ENCODE measurements at places on chromosomes 16 and 17. TPM values are rescaled to one million over a fixed set of nuclear protein-coding genes. Genes with fewer than 3 reads are reported as not detected.

Gene SPATA22
- total RNA-seq: not detected

Gene CENPX
- total RNA-seq: 72.5 TPM

Gene ADAD2
- total RNA-seq: not detected

Gene NPIPA5
- 11.4 TPM for total RNA-seq

Gene KCNJ2
- 2.9 TPM for total RNA-seq

Gene CES3
- 28.9 TPM for total RNA-seq

Gene KAT7
- total RNA-seq: 50.9 TPM

Gene PIK3R6
- total RNA-seq: 2.9 TPM

Gene SOX8
- 3.3 TPM for total RNA-seq

Gene KRTAP2-1
- total RNA-seq: not detected

Gene ITGA2B
- total RNA-seq: not detected

Gene OTOP3
- total RNA-seq: not detected

Gene OR3A3
- not detected for total RNA-seq

Gene BRICD5
- total RNA-seq: 19.0 TPM

Gene SLC12A3
- not detected for total RNA-seq

Gene COQ7
- 20.5 TPM for total RNA-seq

Gene SLC16A6
- total RNA-seq: 1.7 TPM

Gene SCIMP
- total RNA-seq: 16.5 TPM

Gene CUEDC1
- total RNA-seq: 14.9 TPM

Gene ACSM2A
- total RNA-seq: not detected

Gene TEX14
- total RNA-seq: 0.13 TPM

Gene JUP
- 514 TPM for total RNA-seq

Gene METTL26
- total RNA-seq: 44.5 TPM

Gene AMFR
- total RNA-seq: 156 TPM

Gene SAMD14
- total RNA-seq: 0.53 TPM

Gene KCTD19
- total RNA-seq: not detected

Gene ACE
- 42.9 TPM for total RNA-seq

Gene PRKCB
- total RNA-seq: 20.1 TPM

Gene SLC5A11
- 1.7 TPM for total RNA-seq

Gene KRTAP9-4
- not detected for total RNA-seq

Gene C17orf113
- total RNA-seq: not detected

Gene CCDC40
- total RNA-seq: 10.1 TPM

Gene APOBR
- total RNA-seq: 25.2 TPM

Gene SYNGR3
- 3.9 TPM for total RNA-seq

Gene GDPD1
- not detected for total RNA-seq

Gene TBC1D3L
- total RNA-seq: 36.3 TPM

Gene RAB11FIP4
- 69.3 TPM for total RNA-seq

Gene ARL4D
- not detected for total RNA-seq

Gene C16orf54
- total RNA-seq: 2.2 TPM

Gene NAGS
- 59.5 TPM for total RNA-seq

Gene RND2
- 0.27 TPM for total RNA-seq

Gene TSPAN10
- not detected for total RNA-seq

Gene AFMID
- total RNA-seq: 98.2 TPM

Gene TBC1D3C
- not detected for total RNA-seq

Gene NUPR1
- total RNA-seq: 9.9 TPM

Gene CD300LB
- not detected for total RNA-seq

Gene RECQL5
- total RNA-seq: 47.6 TPM

Gene ZNF646
- 35.4 TPM for total RNA-seq
